ENCODE measurements at places on chromosomes 6 and 20.

DNA sequence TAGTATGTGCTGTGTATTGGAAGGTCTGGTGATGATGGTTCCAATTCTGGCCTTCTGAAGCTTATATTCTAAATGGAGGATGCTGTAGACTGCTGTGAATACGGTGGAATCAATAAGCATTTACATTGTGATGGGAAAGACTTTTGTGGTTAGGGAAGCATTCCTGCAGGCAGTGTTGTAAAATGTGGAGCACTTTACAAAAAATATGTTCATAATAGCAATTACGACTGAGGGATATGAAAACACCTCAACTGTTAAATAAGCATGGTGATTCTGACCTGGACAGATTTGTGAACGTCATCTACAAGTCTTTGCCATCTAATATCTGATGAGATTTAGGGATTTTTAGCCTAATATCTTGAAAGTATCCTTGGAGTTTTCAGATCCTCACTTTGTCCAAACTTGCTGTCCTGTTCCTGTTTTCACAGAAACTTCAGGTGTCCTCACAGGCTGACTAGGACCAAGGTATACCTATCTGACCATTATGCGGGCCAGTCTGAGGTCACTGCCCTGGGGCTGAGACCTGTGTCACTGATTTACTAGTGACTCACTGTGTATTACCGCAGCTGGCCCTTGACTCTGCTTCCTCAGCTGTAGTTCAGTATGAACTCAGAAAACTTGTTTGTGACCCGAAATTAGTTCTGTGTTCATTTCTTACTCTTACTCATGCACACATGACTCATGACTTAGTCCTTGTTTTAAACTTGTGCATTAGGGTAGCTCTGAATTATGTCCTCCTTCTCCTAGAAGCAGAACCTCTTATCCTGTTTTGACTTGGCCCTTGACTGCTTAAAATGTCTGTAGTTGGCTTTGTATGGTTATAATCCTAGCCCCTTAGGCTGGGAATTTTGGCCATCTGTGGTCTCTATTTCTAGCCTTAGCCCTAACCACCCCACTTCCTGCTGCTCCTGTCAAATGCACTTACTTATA, 343.0 kb downstream of the CDKAL1 start:
- peak; percentile 1 for DNase-seq

GRCh38 chr6:114108119-114109002, 137.4 kb upstream of the HDAC2 start:
- no peak for DNase-seq

GRCh38 chr6:163250116-163250515, 164.4 kb upstream of the QKI start:
- no peak for DNase-seq

DNA sequence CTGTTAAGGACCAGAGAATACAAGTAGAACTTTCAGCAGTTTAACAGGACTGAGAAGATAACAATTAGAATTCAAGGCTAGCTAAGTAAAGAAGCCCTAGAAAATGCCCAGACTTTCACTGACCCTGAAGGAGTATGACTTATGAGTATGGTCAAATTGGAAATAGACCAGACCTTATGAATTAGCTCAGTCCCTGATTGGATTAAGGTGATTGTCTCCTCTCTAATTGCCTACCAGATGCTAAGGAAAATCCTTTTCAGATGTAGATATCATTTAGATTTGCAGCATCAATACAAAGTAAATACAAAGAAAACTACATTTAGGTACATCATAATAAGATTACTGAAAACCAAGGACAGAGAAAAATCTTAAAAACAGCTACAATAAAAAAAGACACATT, 58.9 kb downstream of the CNR1 start:
- no peak for DNase-seq

- no peak for DNase-seq
Measured at GRCh38 chr6:77089776-77090175, 373.5 kb downstream of the HTR1B start.

DNA sequence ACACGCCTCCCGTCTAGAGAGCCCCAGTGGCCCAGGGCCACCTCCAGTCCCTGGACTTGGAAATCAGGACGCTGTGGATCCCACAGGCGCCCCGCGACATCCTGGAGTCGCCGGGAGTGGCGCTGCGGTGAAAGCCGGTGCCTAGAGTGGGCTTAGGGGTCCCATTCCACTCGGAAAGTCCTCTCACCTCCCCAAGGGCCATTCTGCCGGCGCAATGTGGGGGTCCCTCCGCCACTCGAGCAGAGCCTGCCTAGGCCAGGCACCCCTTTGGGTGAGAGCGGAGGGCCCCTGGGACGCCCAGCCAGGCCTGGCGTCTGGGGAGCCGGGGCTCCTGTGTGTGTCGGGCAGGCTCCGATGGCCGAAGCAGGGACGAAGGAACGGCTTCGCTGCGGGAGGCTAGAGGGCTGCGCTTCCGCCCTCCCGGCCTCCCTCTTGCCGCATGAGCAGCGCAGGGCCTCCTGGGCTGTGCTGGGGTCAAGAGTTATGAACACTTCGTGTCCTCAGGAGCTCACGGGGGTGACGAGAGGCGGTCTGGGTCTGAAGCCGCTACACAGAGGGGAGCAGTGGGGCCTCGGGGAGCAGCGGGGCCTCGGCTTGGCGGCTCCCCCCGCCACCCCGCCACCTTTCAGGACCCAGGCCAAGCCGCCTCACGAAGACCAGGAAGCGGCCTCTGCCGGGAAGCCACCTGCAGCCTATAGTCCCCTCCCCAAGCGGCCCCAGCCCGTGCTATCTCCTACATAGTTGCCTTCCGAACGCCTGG, 13.6 kb downstream of the POU3F2 start:
- DNase-seq: no peak

DNA sequence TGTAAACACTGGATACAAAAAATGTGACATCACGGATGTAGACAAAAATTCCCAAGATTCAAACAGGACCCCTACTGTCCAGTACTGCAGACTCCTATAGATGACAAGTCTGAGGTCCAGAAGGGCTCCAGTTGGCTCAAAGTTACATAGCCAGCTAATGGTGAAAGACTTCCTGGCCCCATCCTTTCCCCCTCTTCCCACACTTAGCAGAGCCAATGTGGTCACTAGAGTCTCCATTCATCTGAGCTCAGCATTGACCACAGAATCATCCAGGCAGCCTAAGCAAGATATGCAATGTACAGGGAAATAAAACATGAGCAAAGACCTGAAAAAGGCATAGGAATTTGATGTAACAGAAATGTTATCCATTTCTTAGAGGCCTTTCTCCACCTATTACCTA, 180.5 kb downstream of the ADAT2 start:
- no peak for DNase-seq

GRCh38 chr6:66184091-66184490, 477.1 kb upstream of the EYS start:
- no peak for DNase-seq
